Stimulated activated CD4-positive, alpha-beta T cell treated with anti-CD3 and anti-CD28 coated beads, TNF-alpha, amount 100 ng/mL, for 1 hour (primary cell): ENCODE measurements at places on chromosomes 3 and 15.

DNA sequence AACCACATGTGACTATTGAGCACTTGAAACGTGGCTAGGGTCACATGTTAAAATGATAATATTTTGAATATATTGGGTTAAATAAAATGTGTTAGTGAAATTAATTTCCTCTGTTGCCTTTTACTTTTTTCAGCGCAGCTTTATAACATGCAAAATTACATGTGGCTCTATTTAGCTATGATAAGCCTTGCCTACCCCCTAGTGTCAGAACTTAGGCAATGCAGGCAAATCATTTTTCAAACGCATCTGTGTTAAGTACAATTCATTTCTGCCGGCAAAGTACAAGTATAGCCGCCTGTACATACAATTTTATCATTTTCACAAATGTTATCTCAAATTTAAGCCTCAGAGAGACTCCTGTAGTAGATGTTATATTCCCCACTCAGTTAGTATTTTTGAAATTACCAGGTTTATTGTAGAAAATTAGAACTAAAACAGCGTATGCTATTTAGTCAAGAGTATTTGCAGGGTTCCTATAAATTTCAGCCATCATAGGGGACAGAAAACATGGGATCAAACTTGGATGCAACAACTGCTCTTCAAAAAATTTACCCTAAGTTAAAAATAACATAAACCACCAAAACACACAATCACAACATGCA, 56.1 kb downstream of the TAFA4 start:
- no peak for DNase-seq

- DNase-seq = no peak
Observed at GRCh38 chr15:66452971-66453580, 44.5 kb downstream of the SNAPC5 start.

- no peak for DNase-seq
Observed at GRCh38 chr3:154334973-154335420, 10.7 kb upstream of the DHX36 start.

DNA sequence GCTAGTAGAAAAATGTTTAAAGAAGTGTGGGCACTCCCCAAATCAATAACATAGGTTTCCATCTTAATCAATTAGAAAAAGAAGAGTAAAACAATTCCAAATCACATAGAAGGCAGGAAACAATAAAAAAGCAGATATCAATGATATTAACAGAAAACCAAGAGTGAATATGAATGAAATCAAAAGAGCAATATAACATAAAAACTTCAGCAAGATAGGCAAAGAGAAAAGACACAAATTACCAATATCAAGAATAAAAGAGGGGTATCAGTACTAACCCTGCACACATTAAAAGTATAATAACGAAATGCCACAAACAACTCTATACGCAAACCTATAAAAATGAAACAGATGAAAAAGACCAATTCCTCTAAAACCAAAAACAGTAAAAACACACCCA, 19.6 kb downstream of the DMXL2 start:
- no peak for DNase-seq

DNA sequence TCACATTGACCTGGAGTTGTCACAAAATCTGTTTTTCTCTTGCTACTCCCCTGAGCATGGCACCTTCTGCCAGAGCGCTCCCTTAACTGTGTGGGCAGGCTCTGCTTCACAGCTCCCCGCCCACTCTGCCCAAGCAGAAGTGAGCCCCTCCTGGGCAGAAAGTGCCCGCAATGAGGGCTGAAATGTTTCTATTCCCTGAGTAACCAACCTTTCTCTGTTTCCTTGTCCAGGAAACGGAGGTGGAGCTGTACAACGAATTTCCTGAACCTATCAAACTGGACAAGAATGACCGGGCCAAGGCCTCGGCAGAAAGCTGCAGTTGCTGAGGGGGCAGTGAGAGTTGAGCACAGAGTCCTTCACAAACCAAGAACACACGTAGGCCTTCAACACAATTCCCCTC, 66.3 kb upstream of the ACAD9 start:
- DNase-seq = no peak

DNA sequence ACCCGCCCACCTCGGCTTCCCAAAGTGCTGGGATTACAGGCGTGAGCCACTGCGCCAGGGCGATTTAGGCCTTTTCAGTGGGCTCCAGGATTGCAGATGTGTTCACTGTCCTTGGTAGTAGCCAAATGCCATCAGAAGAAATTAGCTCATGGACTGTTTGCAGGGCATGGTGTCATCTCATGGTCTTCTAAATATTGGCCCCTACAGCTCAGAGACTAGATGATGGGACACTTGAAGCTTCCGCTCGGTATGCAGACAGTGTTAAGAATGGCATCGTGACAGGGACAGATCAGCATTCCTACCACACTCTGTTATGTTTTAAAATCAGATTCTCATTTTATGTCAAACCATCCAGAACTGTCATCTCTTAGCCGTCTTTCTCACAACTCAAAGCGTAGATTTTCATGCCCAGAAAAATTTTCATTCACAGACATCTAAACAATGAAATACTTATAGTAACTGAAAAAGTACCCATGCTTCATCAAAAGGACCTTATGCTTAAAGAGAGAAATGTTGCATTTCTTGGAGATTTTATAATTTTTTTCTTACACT, 24.9 kb downstream of the SLCO3A1 start:
- no peak for DNase-seq

GRCh38 chr15:26892182-26892518, 25.3 kb downstream of the GABRA5 start:
- no peak for DNase-seq

- no peak for DNase-seq
Observed at GRCh38 chr3:140247775-140248174, 312.8 kb downstream of the CLSTN2 start.

DNA sequence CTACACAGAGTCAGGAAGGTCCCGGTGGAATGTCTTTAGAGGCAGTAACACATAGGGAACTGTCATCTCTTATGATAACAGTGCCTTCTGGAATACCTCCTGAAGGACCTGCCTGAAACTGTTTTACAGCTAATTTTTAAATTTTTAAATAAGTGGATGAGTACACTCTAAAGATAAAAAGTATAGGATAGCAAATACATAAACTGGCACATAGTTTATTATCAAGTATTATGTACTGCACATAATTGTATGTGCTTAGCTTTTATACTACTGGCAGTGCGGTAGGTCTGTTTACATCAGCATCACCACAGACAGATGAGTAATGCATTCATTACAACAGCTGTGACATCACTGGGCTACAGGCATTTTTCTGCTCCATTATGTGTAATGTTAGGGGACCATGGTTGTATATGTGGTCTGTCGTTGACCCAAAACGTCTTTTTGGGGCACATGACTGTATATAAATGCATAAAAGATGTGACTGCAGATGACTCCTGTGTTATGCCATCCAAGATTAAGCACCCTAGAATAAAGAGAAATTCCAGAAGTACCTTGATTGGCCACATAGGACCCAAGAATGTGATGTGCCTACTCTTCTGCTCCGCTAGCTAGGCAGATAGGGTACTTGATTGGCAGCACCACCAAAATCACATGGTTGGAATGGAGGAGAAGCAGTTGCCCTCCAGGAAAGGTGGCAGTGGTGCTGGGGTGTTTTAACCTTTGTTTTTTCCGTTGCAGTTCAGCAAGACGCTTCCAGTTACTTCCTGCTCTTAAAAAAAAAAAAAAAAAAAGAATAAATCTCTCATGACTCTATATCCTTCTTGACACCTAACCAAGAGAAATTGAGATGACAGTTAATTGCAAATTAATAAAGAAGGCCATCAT, 3.3 kb downstream of the VPS8 start:
- DNase-seq = no peak

DNA sequence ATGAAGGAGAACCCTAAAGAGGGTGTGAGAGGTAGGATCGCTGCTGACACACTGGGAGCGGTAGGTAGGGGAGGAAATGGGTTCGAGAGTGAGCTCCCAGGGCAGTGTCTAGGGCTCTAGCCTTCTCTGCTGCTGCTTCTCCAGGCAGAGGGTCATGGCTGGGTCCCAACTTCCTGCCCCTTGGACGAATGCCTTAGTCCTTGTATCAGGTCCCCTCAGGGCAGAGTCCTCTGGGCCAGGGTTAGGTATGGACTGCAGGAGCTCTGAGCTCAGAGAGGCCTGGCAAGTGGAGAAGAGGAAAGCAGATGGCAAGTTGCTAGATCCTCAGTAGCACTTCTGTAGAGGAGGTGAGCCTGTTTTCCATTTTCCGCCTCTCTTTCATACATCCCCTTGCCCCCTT, 2.9 kb downstream of the CORO2B start:
- DNase-seq = no peak

GRCh38 chr15:89109238-89109637, 21.0 kb downstream of the ABHD2 start:
- no peak for DNase-seq

GRCh38 chr15:85625856-85626255, 168.9 kb downstream of the KLHL25 start:
- DNase-seq = no peak

DNA sequence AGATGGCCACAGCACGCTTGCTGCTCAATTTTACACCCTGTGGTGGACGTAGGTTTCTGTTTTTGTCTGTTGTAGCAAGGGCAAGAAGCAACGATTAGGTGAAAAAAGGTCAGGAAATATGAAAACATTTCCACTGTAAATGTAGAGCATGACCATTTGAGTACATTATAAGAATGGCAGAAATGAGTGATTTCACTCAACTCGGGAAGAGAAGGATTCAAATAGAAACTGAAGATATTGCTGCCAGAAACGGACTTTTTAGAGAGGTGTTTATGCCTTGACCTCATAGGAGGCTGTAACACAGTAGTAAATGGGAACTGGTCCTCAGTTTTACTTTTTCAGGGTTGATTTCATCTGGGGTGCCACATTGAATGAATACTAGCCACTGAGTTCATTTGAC, 33.1 kb upstream of the GASK1A start:
- DNase-seq = no peak

GRCh38 chr3:29478611-29479010, 197.7 kb downstream of the RBMS3 start:
- no peak for DNase-seq

DNA sequence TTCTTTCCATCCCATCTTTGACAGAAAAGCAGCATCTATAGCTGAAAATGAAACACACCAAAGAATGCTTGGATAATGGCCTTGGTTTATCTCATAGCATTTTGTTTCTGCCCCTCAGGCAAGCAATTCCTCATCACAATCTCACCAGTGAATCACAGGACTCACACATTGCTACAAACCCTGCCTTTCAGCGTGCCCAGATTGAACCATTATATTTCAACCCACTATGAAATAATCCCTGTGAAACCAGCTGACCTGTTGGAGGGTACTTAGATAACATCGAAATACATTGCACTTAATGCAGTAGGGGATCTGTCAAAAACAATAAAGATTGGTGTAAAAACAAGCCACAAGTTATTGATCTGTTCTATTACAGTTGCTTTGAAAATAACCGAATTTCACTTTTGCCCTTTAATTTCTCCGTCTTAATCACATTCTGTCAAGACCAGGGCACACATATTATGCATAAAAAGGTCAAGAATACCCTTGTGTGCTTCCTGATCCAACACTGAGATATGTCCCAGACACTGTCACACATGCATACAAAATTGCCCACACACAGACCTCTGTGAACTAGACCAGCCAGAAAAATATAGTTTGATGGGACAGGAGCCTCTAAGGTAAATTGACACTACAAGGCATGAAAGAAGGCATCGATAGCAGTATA, 839.8 kb downstream of the NTRK3 start:
- DNase-seq = no peak

DNA sequence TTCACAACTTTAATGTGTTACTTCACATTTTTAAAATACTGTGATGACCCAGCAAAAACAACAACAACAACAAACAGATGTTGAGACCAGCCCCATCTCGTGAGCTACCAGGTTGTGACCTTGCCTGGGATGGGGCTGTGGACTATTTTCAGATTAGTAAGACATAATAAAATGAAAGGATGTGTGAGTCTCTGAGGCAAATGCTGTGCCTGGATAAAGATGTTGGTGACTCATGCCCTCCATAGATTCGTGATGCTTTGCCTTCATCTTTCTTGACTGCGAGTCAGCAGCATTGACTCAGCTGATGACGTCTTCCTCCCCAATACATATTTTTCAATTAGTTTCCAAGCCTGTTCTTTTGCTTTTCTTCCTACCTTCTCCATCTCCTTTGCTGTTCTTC, 453.0 kb upstream of the CFAP20DC start:
- DNase-seq = no peak

- DNase-seq = no peak
Observed at GRCh38 chr3:9875448-9875847, 4.6 kb downstream of the CIDEC start.

DNA sequence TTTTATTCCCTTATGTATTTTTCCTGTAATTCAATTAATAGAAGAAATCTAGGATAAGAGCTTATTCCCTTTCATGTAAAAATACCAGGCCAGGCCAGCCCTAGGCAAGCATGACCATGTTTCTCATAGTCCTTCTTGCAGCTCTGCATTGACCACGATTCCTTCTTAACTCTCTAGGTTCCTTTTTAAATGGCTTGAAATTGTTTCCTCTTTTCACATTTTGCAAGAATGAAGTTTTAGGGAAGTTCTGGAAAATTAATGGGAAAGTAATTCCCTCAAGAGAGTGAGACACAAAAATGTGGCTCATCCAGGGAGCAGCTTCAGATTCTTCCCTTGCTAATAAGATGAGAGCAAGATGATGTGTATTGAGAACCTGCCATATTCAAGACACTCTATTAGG, 116.5 kb upstream of the FGF7 start:
- no peak for DNase-seq

GRCh38 chr3:124582621-124583395, 147.4 kb upstream of the UMPS start:
- no peak for DNase-seq

GRCh38 chr3:49704629-49705028, 14.9 kb downstream of the AMIGO3 start:
- no peak for DNase-seq

DNA sequence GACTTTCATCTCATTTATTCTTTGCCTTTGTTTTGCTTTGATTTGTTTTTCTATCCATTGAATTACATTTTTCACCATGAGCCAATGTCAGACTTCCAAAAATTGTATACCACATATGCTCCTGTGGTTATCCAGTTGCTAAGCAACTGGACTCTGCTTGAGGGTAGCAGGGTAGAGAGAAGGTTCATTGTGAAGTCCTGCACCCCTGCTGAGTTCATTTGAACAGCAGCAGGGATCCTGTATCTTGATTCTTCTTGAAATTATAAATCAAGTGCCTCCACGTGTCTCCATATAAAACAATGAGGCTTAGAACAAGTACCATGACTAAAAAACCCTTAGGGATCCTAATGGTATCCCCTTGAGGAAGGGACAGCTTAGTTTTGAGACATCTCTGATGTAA, 449.3 kb downstream of the ROBO2 start:
- DNase-seq = no peak
